CD4-positive, alpha-beta T cell treated with Interleukin-2 at 100 ng/mL for 4 hours (primary cell): ENCODE measurements at places on chromosomes 3 and 15.
A peak's percentile ranks its signal among the peaks of the same experiment; 100 is the strongest.

- DNase-seq = no peak
Measured at GRCh38 chr3:87173071-87173470, 54.0 kb upstream of the CHMP2B start.

DNA sequence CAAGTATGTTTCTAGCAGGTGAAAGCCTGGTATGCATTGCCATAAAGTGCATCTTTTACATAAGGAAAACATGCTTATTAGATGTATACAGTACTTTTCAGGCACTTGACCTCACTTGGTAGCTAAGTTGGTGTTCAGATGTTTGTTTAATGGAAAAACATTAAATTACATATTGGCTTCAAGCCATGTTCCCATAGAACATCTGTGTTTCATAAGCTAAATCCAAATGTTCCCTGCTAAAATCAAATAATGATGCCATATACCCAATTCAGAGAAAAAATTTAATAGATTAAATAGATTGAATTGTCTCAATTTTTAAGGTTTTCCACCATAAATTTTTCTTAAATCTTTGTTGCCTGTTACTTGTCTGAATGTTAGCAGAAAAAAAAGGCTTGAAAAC lies 19.1 kb upstream of the RPL22L1 start:
- DNase-seq = no peak

- DNase-seq = no peak
Measured at GRCh38 chr3:110608566-110608965, 463.1 kb upstream of the NECTIN3 start.

DNA sequence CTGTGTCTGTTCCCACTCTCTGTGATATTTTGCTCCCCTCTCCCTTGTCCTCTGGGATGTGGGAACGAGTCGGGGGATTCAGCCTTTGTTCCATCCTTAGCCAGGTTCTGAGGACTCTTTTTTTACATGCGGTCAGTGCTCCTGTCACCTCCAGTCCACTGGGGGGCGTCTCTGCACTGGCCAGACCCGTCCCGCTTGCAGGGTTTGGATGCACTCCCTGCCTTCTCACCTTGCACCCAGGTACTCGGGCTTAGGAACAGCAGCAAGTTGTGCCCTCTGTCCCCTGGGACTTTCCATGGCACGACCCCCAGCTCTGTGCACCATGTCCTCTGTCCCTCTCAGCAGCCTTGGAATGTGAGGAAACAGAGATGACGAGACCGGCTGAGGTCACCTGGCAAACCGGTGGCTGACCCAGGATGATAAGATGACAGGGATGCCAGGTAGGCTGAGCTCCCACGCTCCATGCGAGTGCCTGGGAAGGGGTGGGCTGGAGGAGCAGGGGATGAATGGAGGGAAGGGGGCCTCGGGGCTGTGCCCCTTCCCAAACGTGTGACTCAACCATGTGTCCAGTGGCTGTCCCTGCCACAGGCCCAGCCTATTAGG lies 27.3 kb upstream of the FGD5 start:
- DNase-seq = peak; percentile 15

- DNase-seq = no peak
Measured at GRCh38 chr3:13235897-13236296, 162.7 kb upstream of the IQSEC1 start.

DNA sequence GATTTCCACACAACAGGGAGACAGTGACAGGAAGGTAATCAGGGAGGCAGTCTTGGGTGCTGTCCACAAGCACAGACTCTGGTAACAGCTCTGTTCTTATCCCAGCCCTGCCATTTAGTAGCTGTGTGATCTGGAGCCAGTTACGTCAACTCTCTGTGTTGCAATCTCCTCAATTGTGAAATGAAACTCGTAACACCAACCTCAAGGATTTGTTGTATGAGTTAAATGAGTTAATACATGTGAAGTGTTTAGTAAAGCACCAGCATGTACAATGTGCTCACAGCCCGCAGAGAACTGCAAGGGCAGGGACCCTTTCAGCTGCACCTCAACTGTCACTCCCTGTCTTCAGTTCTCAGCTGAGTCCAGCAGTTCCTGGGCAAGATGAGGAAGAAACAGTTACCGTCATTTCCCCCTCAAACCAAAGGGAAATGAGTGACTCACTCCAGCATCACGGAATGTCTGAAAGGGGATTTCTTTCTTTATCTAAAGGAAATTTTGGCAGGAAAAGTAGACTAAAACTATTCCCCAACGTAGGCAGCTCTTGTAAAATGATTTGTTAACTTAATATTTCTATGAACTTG lies 39.9 kb upstream of the MB21D2 start:
- DNase-seq = peak; percentile 1

DNA sequence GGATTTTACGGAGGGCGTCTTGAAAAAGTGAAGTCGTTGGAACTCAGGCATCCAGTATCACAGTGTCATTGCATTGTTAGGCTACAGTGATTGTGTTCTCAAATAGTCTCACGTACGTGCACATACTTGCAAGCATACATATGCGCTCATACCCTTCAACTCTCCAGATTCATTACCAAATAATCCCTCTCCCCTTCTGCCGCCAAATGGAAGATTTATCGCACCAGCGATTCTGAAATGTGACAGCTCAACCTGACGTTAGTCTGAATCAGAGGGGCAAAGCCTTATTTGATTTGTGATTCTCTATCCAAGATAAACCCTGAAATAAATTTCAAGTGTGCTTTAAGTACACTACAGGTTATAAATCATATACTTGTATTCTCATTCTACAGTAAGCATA lies 119.4 kb downstream of the GADL1 start:
- DNase-seq = no peak
